ENCODE measurements at places on chromosomes 4 and X.

- no peak for DNase-seq
These were observed 27.3 kb downstream of the ANXA3 start for GRCh38 chr4:78578674-78579425.

DNA sequence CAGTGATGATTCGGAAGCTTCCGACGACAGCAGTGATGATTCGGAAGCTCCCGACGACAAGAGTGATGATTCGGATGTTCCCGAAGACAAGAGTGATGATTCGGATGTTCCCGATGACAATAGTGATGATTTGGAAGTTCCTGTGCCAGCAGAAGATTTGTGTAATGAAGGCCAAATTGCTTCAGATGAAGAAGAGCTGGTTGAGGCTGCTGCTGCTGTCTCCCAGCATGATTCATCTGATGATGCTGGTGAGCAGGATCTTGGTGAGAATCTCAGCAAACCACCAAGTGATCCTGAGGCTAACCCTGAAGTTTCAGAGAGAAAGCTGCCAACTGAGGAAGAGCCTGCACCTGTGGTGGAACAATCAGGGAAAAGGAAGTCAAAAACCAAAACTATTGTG lies 14.2 kb downstream of the CXCR3 start:
- DNase-seq: peak; percentile 3

DNA sequence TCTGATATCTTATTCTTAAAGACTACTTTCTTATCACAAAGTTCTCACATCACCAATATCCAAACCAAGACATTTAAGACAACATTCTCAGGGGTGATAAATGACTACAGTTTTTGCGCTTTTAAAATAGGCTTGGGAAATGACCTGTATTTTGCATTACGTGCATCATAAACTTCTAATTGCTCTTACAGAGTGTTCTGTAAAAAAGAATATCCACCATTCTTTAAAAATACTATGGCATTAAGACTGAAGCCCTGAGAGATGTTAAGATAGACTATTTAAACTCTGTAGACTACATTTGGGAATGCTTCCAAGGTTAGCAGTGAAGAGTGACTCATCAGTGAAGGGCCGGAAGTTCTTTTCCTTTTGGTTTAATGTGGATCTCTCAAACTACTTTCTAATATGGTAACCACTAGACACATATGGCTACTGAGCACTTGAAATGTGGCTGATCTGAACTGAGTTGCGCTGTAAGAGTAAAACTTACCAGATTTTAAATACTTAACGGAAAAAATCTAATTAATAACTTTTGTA lies 518.8 kb upstream of the FTHL17 start:
- no peak for DNase-seq

DNA sequence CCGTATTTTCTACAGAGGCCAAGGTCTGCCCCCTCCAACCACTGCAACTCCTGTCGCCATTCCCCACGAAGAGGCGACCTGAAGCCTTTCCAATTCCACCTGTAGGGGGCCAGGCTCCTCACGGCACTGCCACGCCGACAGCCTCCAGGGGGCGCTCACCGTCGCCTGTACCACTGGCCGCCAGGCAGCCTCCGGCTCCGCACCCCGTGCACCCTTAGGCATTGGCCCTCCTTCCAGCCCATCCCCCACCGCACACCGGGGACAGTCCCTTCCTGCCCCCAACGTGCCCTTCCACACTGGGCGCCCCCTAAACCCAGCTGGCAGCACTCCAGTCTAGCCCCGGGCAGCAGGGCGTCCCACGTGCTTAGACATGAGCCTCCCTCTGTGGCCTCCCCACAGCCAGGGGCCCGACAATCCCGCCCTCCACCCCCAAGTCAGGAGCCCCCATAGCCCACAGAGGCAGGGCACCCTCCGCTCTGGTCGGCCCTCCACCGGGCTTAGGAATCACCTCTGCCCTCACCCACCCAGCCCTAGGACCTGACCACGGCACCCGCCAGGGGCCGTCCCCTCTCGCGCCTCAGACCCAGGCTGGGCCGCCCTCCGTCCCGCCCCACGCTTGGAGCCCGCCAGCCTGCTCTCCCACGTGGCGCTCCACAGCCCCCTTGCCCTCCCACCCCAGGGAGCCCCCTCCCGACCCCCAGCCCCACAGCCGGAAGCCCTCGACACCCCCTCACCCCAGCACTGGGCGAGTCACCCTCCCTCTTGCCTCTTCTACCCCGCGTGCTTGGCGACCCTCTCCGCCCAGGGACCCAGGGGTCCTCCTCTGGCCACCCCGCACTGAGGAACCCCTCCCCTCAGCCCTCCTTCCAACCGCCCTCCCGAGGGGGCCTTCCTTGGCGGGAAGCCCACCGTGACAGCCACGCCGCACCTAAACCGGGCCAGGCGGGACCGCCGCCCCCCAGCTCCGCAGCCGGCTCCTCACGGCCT lies 711 bp downstream of the PNMA6E start:
- DNase-seq: peak; percentile 69

- DNase-seq: no peak
These were observed 50.1 kb downstream of the BCORL1 start for GRCh38 chrX:130032552-130032951.

GRCh38 chrX:57675320-57675719 lies 4.7 kb downstream of the NLRP2B start:
- no peak for DNase-seq

- DNase-seq: peak; percentile 33
These were observed 3.3 kb upstream of the ZNF518B start for GRCh38 chr4:10460313-10461047.

DNA sequence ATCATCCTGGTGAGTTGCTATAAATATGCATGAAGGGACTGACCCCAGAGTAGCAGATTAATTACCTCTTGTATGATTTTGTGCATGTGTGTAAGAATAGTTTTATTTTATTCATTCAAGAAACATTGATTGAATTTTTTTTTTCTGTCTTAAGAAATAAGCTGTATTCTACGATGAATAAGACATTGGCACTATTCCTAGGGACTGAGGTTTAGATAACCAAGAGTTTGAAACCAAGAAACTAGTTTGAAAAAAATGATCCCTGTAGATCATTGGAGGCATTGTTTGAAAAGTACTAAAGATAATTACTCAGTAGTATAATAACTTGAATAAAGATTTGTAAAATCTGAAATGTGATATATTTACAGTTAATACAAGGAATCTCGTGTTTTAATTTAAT lies 1086.9 kb downstream of the PCDH7 start:
- DNase-seq: no peak

GRCh38 chr4:148955564-148956297 lies 513.5 kb upstream of the NR3C2 start:
- DNase-seq: no peak

- DNase-seq: no peak
These were observed 68.3 kb downstream of the FMR1NB start for GRCh38 chrX:148049441-148049840.

GRCh38 chr4:154005171-154005520 lies 216.3 kb upstream of the SFRP2 start:
- DNase-seq: no peak

- DNase-seq: no peak
These were observed 194.4 kb downstream of the QDPR start for GRCh38 chr4:17317526-17317925.

- no peak for DNase-seq
These were observed 71.4 kb upstream of the ETNPPL start for GRCh38 chr4:108834166-108834834.

- DNase-seq: no peak
These were observed 69.8 kb downstream of the MTNR1A start for GRCh38 chr4:186485561-186486062.

GRCh38 chr4:154623436-154623835 lies 11.0 kb upstream of the FGG start:
- no peak for DNase-seq

DNA sequence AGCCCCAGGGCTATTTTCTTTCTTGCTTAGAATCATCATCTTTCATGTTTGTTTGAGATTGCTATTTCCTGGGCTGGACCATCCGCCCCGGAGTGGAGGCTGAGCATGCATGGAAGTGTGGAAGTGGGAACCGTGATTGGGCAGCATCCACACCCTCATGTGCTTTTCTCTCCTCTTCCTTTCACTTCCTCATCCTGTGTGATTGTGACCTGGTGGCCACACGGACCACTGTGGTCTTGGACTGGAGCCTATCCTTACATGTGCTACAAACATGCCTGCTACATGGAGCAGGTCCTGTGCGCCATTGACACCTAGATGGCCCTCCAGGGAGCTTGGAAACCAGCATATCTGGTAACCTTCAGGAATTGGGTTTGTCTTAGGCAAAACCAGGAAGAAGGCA lies 175.9 kb upstream of the LCORL start:
- DNase-seq: no peak

DNA sequence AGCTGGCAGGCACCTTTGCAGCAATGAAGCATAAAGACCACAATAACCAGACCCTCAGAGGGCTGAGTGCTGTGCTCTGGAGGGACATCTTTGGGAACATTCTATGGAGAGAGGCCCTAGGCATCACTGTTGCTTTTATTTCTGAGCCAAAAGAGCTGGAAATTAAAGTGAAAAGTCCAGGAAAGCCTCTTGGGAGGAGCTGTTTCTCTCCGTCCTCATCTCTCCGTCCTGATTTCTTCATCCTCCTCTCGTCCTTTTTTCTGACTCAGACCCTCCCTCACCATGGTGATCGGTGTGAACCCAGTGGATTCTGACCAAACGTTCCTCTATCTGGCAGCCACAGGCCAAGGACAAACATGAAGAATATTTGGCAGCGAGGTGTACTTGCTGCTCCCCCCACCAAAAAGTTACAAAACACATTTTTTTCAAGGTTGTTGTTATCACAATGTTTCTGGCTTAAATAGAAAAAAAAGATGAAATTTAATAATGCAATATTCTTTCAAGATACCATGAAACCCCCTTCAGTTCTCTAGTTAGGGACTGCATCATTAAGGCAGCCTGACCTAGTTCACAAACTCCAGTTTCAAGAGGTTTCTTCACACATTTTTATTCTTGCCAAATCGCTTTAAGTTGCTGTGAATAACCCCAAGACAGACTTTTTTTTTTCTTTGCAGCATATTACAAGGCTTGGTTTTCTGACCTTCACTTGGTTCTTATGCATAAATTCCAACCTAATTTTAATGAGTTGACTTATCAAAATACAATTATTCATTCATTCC lies 80.2 kb downstream of the SCD5 start:
- DNase-seq: no peak

- no peak for DNase-seq
These were observed 53.5 kb downstream of the PAGE2 start for GRCh38 chrX:55142206-55142918.

DNA sequence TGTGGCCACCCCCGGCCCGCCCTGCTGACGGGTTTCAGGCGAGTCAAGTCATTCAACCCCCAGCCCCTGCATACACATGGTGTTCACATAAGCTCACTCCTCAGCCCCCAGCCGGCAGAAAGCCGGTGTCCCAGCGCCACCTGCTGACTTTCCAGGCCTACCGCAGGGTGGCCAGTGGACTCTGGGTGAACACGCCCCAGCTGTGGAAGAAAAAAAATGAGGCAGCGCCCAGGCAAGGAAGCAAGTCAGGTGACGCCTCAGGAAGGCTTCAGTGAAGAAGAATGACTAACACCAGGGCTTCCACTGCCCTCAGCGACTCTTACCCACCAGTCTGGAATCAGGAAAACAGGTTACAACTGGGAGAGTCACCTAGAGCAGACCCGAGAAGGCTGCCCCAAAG lies 15.8 kb downstream of the BCAP31 start:
- peak; percentile 54 for DNase-seq
